ENCODE measurements at places on chromosomes 7 and 10.

DNA sequence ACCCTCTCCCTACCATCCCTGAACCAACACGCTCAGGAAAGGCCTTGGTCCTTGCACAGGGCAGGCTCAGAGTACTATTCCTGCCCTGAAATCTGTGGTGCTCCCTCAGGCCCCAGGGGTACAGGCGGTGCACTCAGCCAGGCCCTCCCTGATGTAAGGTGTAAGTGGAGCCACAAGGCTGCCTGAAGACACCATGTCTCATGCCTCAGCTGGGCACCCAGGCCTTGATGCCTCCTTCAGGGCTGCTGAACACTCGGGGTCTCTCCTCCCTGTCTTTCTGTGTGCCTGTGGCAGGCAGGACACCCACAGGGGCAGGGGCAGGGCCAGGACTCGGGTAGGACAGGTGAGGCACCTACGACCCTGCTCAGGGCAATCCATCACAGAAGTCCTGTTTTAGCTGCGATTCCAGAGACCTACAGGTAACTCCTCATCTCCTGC is 22.9 kb upstream of the ANTXRL start:
- H3K27ac ChIP-seq: no peak overlapping the region
- H3K4me1 ChIP-seq: no peaks in the 10 kb centered on the region
- DNase-seq: no peak
- no peaks in the 10 kb centered on the region for H3K27me3 ChIP-seq
- H3K36me3 ChIP-seq: no peaks in the 10 kb centered on the region
- H3K4me3 ChIP-seq: no peak overlapping the region

- no peaks in the 10 kb centered on the region for H3K4me1 ChIP-seq
- H3K4me3 ChIP-seq: no peak overlapping the region
- no peaks in the 10 kb centered on the region for H3K27me3 ChIP-seq
- no peak for DNase-seq
- no peaks in the 10 kb centered on the region for H3K36me3 ChIP-seq
Measured at GRCh38 chr7:115494529-115495147, 535.9 kb downstream of the TFEC start.

DNA sequence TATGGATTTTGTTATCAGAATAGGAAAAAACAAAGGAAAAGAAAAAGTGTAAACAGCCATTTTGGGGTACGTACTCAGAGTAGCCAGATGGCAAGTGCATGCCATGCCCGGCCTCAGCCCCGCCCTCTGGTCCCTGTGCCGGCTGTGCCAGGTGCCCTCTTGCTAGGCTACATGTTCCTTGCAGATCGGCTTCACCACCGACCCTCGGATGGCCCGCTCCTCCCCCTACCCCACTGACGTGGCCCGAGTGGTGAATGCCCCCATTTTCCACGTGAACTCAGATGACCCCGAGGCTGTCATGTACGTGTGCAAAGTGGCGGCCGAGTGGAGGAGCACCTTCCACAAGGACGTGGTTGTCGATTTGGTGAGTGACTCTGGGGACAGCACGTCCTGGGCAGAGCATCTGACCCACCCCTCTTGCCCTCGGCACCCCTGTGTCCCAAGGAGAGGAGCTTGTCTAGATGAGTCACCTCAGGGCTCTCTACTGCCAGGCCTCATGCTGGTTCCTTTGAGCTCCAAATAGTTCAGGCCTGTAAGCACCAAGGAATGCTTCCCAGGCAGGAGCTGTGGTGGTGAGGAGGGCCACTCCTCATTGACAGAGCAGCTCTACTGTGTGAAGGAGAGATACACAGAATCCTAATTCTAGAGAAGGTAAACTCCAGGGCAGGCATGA is 54.9 kb upstream of the ZMIZ2 start:
- H3K4me1 ChIP-seq: no peaks in the 10 kb centered on the region
- no peak overlapping the region for H3K27ac ChIP-seq
- no peaks in the 10 kb centered on the region for H3K27me3 ChIP-seq
- H3K36me3 ChIP-seq: peaks cover 90% of the 10 kb centered on the region
- no peak for DNase-seq
- H3K4me3 ChIP-seq: no peak overlapping the region

DNA sequence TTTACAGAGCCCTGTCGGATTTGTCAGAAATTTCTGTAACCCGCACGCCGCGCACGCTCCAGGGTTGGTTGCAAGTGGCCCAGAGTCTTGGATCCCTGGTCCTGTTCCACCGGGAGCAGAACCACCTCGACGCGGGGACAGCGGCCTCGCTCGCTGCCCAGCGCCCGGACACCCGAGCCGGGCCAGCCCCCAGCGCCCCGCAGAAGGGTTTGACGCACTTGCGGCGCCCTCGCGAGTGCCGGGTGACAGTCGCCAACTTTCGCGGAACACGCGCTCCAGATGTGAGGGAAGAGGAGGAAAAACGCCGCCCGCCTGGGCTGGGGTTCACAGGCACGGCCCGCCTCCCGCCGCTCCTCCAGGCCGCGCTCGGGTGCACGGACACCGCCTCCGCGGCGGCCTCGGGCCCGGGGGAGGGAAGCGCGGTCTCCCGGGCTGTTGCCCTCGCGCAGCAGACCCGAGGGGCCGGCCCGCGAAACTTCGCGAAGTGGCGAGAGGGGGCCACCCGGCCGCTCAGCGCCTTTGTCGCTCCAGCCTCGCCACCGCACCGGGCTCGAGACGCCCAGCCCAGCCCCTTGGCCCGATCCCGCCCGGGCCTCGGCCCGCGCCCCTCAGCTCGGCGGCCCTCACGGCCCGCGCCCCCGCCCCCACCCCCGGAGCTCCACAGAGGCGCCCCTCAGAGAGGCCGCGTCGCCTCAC is 514 bp downstream of the RNF216 start:
- peaks cover 9% of the 10 kb centered on the region for H3K36me3 ChIP-seq
- H3K4me3 ChIP-seq: peak overlapping the region; percentile 75
- DNase-seq: peak; percentile 82
- peaks cover 11% of the 10 kb centered on the region for H3K4me1 ChIP-seq
- no peaks in the 10 kb centered on the region for H3K27me3 ChIP-seq
- H3K27ac ChIP-seq: peak overlapping the region; percentile 88
